ENCODE measurements at places on chromosomes 1 and 21. TPM values are rescaled to one million over a fixed set of nuclear protein-coding genes. Genes with fewer than 3 reads are reported as not detected.

The KRTAP21-2 gene
- total RNA-seq: not detected

The CCDC185 gene
- not detected for total RNA-seq

The PGLYRP4 gene
- total RNA-seq: not detected

The DCST1 gene
- not detected for total RNA-seq

- no peaks in the 10 kb centered on the region for H3K27me3 ChIP-seq
- peaks cover 15% of the 10 kb centered on the region for H3K36me3 ChIP-seq
- no peak overlapping the region for H3K4me3 ChIP-seq
- no peak for DNase-seq
Measured at GRCh38 chr1:189929501-189930099, 548.1 kb downstream of the BRINP3 start.

DNA sequence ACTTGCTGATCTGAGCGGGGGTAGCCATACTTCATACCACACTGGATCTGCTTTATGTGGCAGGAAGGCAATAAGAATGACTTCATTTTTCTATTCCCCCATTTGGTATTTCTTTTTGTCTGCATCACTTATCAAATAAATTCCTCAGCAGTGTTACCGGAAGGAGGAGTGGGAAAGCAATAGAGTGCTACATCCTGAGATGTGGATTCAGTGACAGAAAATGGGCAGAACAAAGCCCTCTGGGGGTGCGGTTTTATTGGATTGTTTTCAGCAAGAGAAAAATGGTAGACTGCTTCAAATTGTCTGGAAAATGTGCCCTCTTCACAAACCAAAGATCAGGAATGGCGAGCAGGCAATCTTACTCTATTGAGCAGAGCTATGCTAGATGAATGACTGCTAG lies 751.9 kb upstream of the NEGR1 start:
- no peak overlapping the region for H3K4me3 ChIP-seq
- no peak overlapping the region for H3K27ac ChIP-seq
- no peaks in the 10 kb centered on the region for H3K27me3 ChIP-seq
- no peaks in the 10 kb centered on the region for H3K36me3 ChIP-seq

GRCh38 chr1:102550729-102551384 lies 554.1 kb upstream of the OLFM3 start:
- no peaks in the 10 kb centered on the region for H3K36me3 ChIP-seq
- no peak overlapping the region for H3K27ac ChIP-seq
- no peak overlapping the region for H3K4me3 ChIP-seq

- H3K4me3 ChIP-seq: no peak overlapping the region
- no peak for DNase-seq
- no peak overlapping the region for H3K27ac ChIP-seq
- H3K4me1 ChIP-seq: peaks cover 12% of the 10 kb centered on the region
Measured at GRCh38 chr1:95371666-95372282, 137.8 kb downstream of the RWDD3 start.

GRCh38 chr21:33070744-33070997 lies 730 bp downstream of the OLIG1 start:
- H3K4me3 ChIP-seq: no peak overlapping the region
- no peak for DNase-seq
- H3K36me3 ChIP-seq: no peaks in the 10 kb centered on the region
- peaks cover 80% of the 10 kb centered on the region for H3K27me3 ChIP-seq
- H3K27ac ChIP-seq: no peak overlapping the region
- H3K4me1 ChIP-seq: peaks cover 35% of the 10 kb centered on the region

- no peak for DNase-seq
- no peaks in the 10 kb centered on the region for H3K4me1 ChIP-seq
- H3K36me3 ChIP-seq: no peaks in the 10 kb centered on the region
- no peak overlapping the region for H3K27ac ChIP-seq
Measured at GRCh38 chr1:207073906-207074820, 14.5 kb upstream of the C4BPB start.

Measured in neural crest cell (in vitro differentiated cells).